PC-3 (cell line): ENCODE measurements at places on chromosomes 12 and 14. TPM values are rescaled to one million over a fixed set of nuclear protein-coding genes. Genes with fewer than 3 reads are reported as not detected.

DNA sequence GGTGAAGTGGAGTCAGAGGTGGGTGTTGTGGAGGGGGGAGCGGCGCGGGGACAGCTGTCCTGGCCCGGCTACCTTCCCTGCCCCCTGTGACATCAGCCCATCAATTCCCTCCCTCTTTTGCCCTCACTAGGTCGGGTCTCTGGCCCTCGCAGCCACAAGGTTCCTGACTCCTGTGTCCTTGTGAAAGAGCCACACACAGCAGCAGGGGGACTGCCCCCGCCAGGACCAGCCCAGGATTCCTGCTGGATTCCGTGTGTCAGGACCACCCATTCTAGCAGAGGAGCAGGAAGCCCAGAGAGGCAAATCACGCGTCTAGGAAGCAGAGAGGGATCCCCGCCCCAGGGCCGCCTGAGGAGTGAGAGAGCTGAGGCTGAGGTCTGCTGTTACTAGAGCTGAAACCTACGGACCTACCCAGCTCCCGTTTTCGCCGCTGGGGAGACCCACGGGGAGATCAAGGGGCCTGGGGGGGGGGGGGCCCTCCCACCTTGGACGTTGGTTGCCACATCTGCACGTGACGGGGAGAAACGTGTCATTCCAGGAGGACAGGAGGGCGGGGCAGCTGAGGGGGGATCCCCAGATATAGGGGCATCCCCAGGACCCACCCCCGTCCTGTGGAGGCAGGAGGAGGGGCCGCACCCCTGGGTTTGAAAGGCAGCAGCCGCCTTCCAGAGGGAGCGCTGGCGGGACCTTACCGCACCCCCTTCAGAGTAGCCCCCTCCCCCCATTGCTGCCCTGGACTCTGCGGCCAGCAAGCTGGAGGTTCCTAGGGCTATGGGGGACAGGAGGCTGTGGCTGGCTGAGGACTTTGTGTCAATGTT, 12.5 kb upstream of the INF2 start:
- no peak for DNase-seq

- DNase-seq: no peak
Observed at GRCh38 chr12:112862636-112863290, 44.0 kb upstream of the OAS1 start.

DNA sequence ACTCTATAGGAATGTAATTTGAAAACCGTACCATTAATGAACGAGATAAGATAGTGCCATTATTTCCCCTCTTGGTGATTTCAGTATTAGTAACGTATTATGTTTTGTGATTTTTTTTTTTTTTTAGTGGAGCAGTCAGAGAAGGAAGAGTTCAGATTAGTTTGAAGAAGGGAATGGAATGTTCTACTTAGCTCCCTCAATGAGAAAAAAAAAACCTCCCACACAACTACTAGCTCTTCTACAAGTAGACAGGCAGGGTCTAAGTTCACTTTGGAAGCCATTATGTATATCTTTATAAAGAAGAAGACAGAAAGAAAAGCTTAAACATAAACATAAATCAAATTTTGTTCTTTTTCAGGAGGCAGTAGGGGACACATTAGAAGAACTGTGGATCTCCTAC, 27.3 kb downstream of the PNMA1 start:
- no peak for DNase-seq

- DNase-seq: no peak
Observed at GRCh38 chr12:49800421-49801140, 27.6 kb downstream of the NCKAP5L start.

Gene SERPINA1
- total RNA-seq: 5.4 and 10.5 TPM in 2 replicates
